ENCODE measurements at places on chromosomes 4 and X. TPM values are rescaled to one million over a fixed set of nuclear protein-coding genes. Genes with fewer than 3 reads are reported as not detected.

GRCh38 chrX:103211012-103211715 lies 3.7 kb upstream of the BEX4 start:
- H3K36me3 ChIP-seq: no peaks in the 10 kb centered on the region
- H3K4me3 ChIP-seq: no peak overlapping the region
- DNase-seq: peak; percentile 60
- peaks cover 5% of the 10 kb centered on the region for H3K4me1 ChIP-seq
- H3K27ac ChIP-seq: no peak overlapping the region
- H3K27me3 ChIP-seq: no peaks in the 10 kb centered on the region

DNA sequence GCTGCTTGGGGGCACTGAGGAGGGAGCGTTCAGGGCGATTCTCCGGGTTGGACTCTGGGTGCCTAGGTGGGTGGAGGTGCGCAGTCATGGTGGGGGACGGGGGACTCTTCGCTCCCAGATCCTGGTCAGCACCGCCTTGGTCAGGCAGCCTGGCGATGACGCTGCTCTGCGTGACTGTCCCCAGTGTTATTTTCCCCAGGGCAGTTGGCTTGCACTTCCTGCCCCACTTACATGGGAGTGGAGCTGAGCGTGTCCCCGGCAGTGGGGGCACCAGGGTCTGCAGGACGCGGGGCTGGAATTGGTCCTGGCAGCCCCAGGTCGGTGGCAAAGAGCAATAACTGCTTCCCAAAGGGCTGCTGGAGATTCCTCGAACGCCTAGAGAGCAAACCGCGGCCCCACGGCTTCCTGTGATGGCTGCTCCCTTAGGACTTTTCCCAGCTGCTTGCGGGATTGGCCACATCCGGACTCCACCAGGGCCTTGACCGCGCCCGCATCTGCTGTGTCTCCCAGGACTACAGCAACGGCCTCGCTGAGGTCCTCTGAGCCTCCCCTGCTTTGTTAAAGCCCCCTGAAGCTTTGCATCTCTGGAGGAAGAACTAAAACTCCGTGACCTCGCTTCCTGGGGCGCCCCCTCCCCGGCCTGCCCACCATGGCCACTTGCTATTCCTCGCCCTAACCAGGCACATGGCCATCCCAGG lies 35.3 kb upstream of the GPR78 start:
- no peak overlapping the region for H3K27ac ChIP-seq
- no peak overlapping the region for H3K4me3 ChIP-seq
- H3K27me3 ChIP-seq: no peaks in the 10 kb centered on the region
- no peak for DNase-seq

- no peak overlapping the region for H3K27ac ChIP-seq
- H3K36me3 ChIP-seq: peaks cover 1% of the 10 kb centered on the region
- H3K4me3 ChIP-seq: no peak overlapping the region
Observed at GRCh38 chr4:94577136-94577535, 125.4 kb downstream of the PDLIM5 start.

- peak; percentile 96 for DNase-seq
- H3K27me3 ChIP-seq: no peaks in the 10 kb centered on the region
- H3K27ac ChIP-seq: peak overlapping the region; percentile 72
- peaks cover 22% of the 10 kb centered on the region for H3K4me1 ChIP-seq
- peak overlapping the region; percentile 81 for H3K4me3 ChIP-seq
Observed at GRCh38 chr4:153249199-153250041, 45.2 kb downstream of the TRIM2 start.

GRCh38 chrX:10129229-10129628 lies 27.5 kb upstream of the CLCN4 start:
- H3K4me3 ChIP-seq: no peak overlapping the region
- DNase-seq: no peak
- H3K27ac ChIP-seq: no peak overlapping the region
- peaks cover 62% of the 10 kb centered on the region for H3K36me3 ChIP-seq
- no peaks in the 10 kb centered on the region for H3K27me3 ChIP-seq
- peaks cover 3% of the 10 kb centered on the region for H3K4me1 ChIP-seq

DNA sequence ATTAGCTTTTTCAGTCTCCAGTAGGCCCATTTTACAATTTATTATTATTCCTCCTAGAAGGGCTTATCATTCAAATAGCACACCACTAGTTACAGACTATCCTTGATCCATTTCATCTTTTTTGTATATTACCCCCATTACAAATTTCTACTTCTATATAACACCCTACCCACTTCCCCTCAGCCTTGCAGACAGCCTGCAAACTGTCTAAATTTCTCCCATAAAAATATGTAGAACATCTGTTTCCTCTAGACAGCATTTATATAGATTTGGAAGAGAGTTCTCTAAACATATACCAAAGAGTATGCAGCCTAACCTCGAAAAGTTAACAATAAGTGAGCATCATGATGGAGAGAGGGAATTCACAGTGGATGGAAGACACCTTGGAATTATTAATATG lies 30.8 kb downstream of the COMMD8 start:
- no peaks in the 10 kb centered on the region for H3K27me3 ChIP-seq
- no peak overlapping the region for H3K27ac ChIP-seq
- DNase-seq: no peak
- no peak overlapping the region for H3K4me3 ChIP-seq
- no peaks in the 10 kb centered on the region for H3K36me3 ChIP-seq

DNA sequence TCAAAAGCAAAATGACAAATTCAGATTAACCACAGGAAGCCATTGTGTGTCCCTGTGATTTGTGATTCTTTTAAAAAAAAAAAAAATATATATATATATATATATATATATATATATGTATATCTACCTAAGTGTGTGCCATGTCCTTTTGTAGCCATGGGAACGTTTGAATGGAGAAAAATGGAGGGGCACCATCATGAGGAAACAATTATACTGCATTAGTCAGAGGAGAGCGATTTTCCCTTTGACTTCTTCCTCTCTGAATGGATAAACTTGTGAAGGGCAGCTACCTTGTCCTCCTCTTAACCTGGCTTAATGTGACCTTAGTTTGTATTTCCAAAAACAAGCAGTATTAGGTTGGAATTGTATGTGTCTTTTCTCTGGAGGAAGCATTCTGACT lies 23.3 kb upstream of the CBLL2 start:
- DNase-seq: no peak
- H3K27ac ChIP-seq: no peak overlapping the region
- no peaks in the 10 kb centered on the region for H3K36me3 ChIP-seq
- H3K4me1 ChIP-seq: no peaks in the 10 kb centered on the region
- H3K27me3 ChIP-seq: no peaks in the 10 kb centered on the region

GRCh38 chr4:73308286-73308685 lies 49.7 kb upstream of the ANKRD17 start:
- H3K4me3 ChIP-seq: no peak overlapping the region
- peak; percentile 13 for DNase-seq
- H3K27ac ChIP-seq: no peak overlapping the region
- no peaks in the 10 kb centered on the region for H3K4me1 ChIP-seq
- H3K27me3 ChIP-seq: no peaks in the 10 kb centered on the region

- no peak overlapping the region for H3K4me3 ChIP-seq
- no peak for DNase-seq
- no peak overlapping the region for H3K27ac ChIP-seq
- no peaks in the 10 kb centered on the region for H3K4me1 ChIP-seq
- H3K27me3 ChIP-seq: no peaks in the 10 kb centered on the region
Observed at GRCh38 chr4:157838366-157838765, 334.5 kb downstream of the GASK1B start.

- H3K36me3 ChIP-seq: no peaks in the 10 kb centered on the region
- DNase-seq: no peak
- H3K27ac ChIP-seq: no peak overlapping the region
- no peaks in the 10 kb centered on the region for H3K4me1 ChIP-seq
Observed at GRCh38 chr4:100968046-100968445, 379.3 kb downstream of the PPP3CA start.

DNA sequence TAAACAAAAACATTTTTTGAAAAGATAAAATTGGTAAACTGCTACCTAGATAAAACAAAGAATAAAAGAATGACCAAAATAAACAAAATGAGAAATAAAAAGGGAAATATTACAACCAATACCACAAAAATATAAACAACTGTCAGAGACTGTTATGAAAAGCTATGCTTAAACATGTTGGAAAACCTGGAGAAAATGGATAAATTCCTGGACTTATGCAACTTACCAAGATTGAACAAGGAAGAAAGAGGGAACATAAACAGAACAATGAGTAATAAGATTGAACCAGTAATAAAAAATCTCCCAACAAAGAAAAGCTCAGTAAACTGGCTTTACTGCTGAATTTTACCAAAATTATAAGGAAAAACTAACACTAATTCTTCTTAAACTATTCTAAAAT lies 518.7 kb downstream of the GRXCR1 start:
- no peaks in the 10 kb centered on the region for H3K27me3 ChIP-seq
- no peak for DNase-seq

GRCh38 chr4:2385516-2385915 lies 32.9 kb downstream of the ZFYVE28 start:
- H3K27ac ChIP-seq: no peak overlapping the region
- H3K27me3 ChIP-seq: no peaks in the 10 kb centered on the region
- no peak overlapping the region for H3K4me3 ChIP-seq

- DNase-seq: no peak
- no peak overlapping the region for H3K27ac ChIP-seq
- H3K27me3 ChIP-seq: no peaks in the 10 kb centered on the region
- H3K4me1 ChIP-seq: peaks cover 10% of the 10 kb centered on the region
- H3K4me3 ChIP-seq: no peak overlapping the region
- peaks cover 3% of the 10 kb centered on the region for H3K36me3 ChIP-seq
Observed at GRCh38 chr4:39062770-39063097, 702 bp downstream of the KLHL5 start.

GRCh38 chr4:8099981-8100464 lies 58.6 kb downstream of the ABLIM2 start:
- no peaks in the 10 kb centered on the region for H3K4me1 ChIP-seq
- no peaks in the 10 kb centered on the region for H3K36me3 ChIP-seq
- no peak overlapping the region for H3K4me3 ChIP-seq
- no peak overlapping the region for H3K27ac ChIP-seq
- no peaks in the 10 kb centered on the region for H3K27me3 ChIP-seq

DNA sequence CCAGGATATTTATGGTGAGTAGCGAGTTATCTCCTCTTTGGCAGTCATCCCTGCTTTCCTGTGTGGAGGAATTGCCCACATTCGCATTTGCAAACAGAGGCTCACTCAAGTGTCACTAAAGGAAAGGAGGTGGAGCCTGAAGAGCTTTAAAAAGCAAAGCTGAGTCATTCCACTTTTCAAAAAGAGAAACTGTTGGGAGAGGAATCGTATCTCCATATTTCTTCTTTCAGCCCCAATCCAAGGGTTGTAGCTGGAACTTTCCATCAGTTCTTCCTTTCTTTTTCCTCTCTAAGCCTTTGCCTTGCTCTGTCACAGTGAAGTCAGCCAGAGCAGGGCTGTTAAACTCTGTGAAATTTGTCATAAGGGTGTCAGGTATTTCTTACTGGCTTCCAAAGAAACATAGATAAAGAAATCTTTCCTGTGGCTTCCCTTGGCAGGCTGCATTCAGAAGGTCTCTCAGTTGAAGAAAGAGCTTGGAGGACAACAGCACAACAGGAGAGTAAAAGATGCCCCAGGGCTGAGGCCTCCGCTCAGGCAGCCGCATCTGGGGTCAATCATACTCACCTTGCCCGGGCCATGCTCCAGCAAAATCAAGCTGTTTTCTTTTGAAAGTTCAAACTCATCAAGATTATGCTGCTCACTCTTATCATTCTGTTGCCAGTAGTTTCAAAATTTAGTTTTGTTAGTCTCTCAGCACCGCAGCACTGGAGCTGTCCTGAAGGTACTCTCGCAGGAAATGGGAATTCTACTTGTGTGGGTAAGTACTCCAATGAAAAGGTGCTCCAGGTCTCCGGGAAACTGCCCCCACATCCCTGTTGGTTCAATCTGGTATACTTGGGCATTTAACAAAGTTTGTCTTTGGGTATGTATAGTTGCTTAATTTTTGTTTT lies at the start of gene EGF:
Gene EGF, plus strand, starts transcription at position 178 of the 890 bp plus-strand sequence. Its CDS starts 453 bp downstream, at position 631.
- no peak within 1 kb of the TSS for H3K27ac ChIP-seq
- DNase-seq: no peak
- no peaks in the 10 kb centered on the region for H3K4me1 ChIP-seq
- no peak within 1 kb of the TSS for H3K4me3 ChIP-seq
- H3K27me3 ChIP-seq: peaks cover 4% of the 10 kb centered on the region

GRCh38 chrX:53071604-53072417 lies 10.4 kb upstream of the TSPYL2 start:
- H3K36me3 ChIP-seq: no peaks in the 10 kb centered on the region
- peak overlapping the region; percentile 84 for H3K27ac ChIP-seq

- no peaks in the 10 kb centered on the region for H3K4me1 ChIP-seq
- H3K4me3 ChIP-seq: no peak overlapping the region
- no peaks in the 10 kb centered on the region for H3K27me3 ChIP-seq
- H3K36me3 ChIP-seq: no peaks in the 10 kb centered on the region
- DNase-seq: no peak
- no peak overlapping the region for H3K27ac ChIP-seq
Observed at GRCh38 chrX:152735101-152735500, 1.5 kb downstream of the MAGEA12 start.

DNA sequence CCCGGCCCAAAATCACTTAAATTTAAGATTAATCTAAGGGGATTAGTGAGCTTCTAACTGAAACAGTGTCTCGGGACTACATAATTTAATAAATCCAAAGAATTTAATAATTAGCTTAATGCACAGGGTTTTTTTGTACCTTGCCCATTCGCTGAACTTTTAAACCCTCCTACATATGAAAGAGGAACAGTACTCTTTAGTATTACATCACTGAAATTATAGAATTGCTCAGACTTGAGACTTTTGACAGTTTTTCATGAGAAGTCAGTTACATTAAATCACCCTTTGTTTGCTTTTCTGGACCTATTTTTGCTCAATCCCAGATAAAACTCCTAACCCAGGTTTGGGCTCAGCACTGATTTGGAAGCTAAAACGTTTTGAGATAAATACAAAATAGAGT lies 2.4 kb upstream of the TADA2B start:
- H3K4me3 ChIP-seq: no peak overlapping the region
- peaks cover 28% of the 10 kb centered on the region for H3K4me1 ChIP-seq
- no peak for DNase-seq
- no peak overlapping the region for H3K27ac ChIP-seq
- H3K27me3 ChIP-seq: no peaks in the 10 kb centered on the region

- no peaks in the 10 kb centered on the region for H3K4me1 ChIP-seq
- DNase-seq: no peak
- no peaks in the 10 kb centered on the region for H3K36me3 ChIP-seq
- H3K27me3 ChIP-seq: no peaks in the 10 kb centered on the region
- no peak overlapping the region for H3K27ac ChIP-seq
Observed at GRCh38 chr4:44326741-44327140, 121.9 kb downstream of the KCTD8 start.

GRCh38 chr4:185592845-185593488 lies 57.7 kb upstream of the PDLIM3 start:
- no peak overlapping the region for H3K27ac ChIP-seq
- no peak overlapping the region for H3K4me3 ChIP-seq
- peaks cover 1% of the 10 kb centered on the region for H3K27me3 ChIP-seq
- no peak for DNase-seq

The SERTM2 gene
- total RNA-seq: not detected

The GRPR gene
- total RNA-seq: 0.42 TPM

The PCDH11X gene
- not detected for total RNA-seq

The KIAA0232 gene
- total RNA-seq: 20.8 TPM

The HS3ST1 gene
- total RNA-seq: 5.4 TPM

The PAK3 gene
- not detected for total RNA-seq

The TMEM255A gene
- total RNA-seq: 0.25 TPM

The TMSB15B gene
- total RNA-seq: 9.0 TPM

The BCOR gene
- total RNA-seq: 65.3 TPM

The GSX2 gene
- total RNA-seq: 0.58 TPM

Measured in B cell (primary cell).